Activated CD4-positive, alpha-beta T cell treated with anti-CD3 and anti-CD28 coated beads for 36 hours (primary cell): ENCODE measurements at places on chromosomes 1 and 21. TPM values are rescaled to one million over a fixed set of nuclear protein-coding genes. Genes with fewer than 3 reads are reported as not detected.

Gene FAM72A
- total RNA-seq, result 34.8 TPM

Gene FAM43B
- not detected for total RNA-seq

- no peak for DNase-seq
Measured at GRCh38 chr1:67941155-67941554, 107.9 kb upstream of the GNG12 start.

- DNase-seq, result peak; percentile 47
Measured at GRCh38 chr1:116374353-116375147, 1.5 kb downstream of the ATP1A1 start.

Gene MYBPH
- not detected for total RNA-seq

DNA sequence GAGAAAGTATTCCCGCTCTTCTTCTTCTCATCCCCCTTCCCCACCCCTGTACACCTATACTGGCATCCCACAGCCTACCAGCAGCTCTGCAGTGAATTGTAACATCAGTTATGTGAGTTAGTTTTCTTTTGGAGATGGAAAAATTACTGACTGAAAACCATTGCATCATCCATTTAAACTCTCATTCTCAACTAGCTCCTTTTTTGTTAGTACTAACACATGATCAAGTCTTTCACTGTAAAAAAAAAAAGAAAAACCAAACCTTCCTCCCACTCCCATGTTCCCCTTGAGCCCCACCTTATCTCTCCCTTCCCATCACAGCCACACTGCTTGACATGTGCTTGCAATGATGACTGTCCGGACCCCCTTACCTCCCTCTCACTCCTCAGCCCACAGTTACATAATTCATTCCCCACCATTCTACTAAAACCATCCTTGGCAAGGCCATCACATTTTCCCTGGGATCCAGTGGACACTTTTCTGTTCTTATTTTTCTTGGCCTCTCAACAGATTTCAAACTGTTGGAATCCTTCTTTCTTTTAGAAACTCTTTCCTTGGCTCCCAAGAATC, 23.2 kb upstream of the RAVER2 start:
- DNase-seq, result no peak

- DNase-seq, result no peak
Measured at GRCh38 chr1:81590171-81590570, 210.6 kb upstream of the ADGRL2 start.

Gene PIGR
- 0.07 TPM for total RNA-seq

GRCh38 chr1:196538473-196538872, 69.8 kb downstream of the KCNT2 start:
- no peak for DNase-seq

Gene TSPAN1
- total RNA-seq, result not detected

Gene GBP5
- 137 TPM for total RNA-seq
